ENCODE measurements at places on chromosomes 5 and 9. TPM values are rescaled to one million over a fixed set of nuclear protein-coding genes. Genes with fewer than 3 reads are reported as not detected.

GRCh38 chr9:114685951-114686350 lies 4.0 kb upstream of the TEX48 start:
- DNase-seq, result no peak

NME5 gene
- not detected for total RNA-seq

- peak; percentile 43 for DNase-seq
Observed at GRCh38 chr9:93268551-93269314, 84.8 kb downstream of the WNK2 start.

DNA sequence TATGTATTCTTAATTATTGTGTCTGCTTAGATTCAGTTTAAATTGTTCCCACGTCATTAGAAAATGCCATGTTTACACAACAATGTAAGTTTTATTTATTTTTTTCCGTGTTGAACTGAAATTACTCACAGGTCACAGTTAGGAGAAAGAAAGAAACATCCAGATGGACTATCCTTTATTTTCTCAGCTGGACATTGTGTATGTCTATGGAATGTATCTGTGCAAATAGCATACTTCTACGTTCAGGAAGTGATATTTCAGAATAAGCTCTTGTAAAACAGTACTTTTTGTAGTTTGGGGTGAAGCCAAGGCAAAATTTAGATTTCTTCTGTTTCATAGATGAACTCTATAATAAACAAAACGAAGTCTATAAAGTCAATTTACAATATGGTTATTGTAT lies 249.0 kb upstream of the ZNF608 start:
- no peak for DNase-seq

Data from activated T-cell treated with anti-CD3 and anti-CD28 coated beads, Interleukin-2, amount 50 U/mL, for 72 hours (primary cell).